ENCODE measurements at places on chromosomes 2 and 18.

DNA sequence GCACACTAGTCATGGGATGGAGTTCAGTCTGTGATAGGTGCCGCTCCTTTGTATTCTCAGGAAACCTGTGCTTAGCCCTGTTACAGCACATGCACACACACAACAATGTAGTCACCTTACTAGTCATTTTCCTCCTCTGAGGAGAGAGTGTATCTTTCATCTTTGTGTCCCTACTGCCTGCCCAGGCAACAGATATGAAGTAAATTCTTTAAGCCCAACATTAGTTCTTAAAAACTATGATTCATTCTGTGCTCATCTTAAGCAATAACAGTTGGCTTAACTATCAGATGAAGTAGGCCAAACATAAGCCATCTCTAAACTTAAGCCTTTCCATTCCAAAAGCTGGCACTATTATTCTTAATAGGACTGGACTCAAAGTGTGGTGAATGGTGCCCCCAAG, 186.5 kb downstream of the LNPK start:
- DNase-seq, result no peak

DNA sequence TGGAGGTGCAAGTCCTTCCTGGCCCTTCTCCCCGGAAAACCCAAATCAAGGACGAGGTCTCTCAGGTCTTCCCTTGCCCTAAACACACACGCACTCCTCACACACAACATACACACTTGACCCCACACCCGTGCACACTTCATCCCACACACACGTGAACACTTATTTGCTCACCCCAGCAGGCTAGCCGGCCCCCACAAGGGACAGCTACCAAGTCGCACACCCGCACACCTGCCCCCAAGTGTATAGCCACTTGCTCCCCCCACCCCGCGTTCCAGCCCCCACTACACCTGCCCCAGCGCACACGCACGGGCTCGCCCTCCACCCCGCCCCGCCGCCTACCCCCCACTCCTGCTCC, 359 bp downstream of the TGFBRAP1 start:
- no peak for DNase-seq

DNA sequence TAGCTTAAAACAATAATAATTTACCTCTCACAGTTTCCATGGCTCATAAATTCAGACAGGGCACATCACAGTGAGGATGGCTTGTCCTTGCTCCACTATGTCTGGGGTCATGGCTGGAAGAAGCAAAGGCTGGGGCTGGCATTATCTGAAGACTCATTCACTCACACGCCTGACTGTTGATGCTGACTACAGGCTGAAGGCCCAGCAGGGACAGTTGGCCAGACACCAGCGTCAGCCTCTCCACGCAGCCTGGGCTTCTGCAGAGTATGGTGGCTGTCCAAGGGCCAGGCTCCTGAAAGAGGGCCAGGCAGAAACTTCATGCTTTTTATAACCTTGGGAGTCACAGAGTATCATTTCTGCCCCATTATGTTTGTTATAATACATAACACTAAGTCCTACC, 33.4 kb downstream of the YPEL5 start:
- DNase-seq, result no peak

DNA sequence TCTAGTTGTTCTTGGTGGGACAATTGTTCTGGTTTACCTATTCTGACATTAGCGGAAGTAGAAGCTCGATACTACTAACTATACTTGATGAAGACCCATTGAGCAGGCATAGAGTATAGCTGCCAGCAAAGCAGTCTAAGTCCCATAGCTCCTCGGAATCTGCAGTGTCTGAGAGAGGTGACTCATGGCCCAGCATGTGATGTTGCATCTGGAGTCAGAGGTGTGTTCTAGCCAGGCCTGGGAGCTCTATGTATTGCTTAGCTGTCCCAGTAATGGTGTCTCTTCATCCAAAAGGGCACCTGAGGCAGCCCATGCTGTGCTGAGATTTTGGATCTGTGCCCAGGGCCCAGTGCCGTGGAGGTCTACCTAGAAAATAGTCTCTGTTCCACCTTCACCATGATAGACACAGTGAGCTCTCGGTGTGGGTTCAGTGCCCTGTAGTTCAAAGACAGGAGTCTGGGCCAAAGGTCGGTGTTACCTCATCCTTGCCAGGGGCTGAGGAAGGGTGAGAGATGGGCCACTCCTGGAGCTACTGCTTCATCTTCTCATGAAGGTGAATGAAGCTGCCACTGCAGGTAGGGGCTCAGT, 47.3 kb downstream of the MEX3C start:
- DNase-seq, result no peak

DNA sequence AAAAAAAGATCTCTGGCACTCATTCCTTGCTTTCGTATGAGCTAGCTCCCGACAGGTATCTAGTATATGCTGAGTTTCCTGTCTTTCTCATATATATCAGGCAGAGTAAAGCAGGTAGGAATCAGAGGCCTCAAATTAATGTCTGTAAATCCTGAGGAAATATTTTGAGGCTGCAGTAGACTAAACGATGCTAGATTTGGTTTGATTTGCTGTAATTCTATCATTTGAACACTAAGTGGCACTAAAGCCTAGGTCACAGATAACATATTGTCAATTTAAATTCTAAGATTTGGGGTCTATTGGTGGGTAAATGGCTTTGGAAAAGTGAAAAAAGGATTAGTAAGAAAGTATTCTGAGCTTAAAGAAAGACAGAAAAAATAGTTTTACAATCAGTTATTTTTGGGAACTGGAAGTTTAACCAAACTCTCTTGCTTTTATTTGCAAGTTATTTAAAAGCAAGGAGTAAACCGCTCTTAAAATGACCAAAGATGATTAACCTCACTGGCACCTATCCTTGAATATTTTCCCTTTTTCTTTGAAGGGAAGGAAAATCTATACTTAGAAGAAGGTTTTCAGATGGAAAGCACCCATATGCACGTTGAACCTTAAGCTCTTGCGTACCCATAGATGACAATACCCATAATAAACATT, 37.6 kb upstream of the SLC4A10 start:
- no peak for DNase-seq

DNA sequence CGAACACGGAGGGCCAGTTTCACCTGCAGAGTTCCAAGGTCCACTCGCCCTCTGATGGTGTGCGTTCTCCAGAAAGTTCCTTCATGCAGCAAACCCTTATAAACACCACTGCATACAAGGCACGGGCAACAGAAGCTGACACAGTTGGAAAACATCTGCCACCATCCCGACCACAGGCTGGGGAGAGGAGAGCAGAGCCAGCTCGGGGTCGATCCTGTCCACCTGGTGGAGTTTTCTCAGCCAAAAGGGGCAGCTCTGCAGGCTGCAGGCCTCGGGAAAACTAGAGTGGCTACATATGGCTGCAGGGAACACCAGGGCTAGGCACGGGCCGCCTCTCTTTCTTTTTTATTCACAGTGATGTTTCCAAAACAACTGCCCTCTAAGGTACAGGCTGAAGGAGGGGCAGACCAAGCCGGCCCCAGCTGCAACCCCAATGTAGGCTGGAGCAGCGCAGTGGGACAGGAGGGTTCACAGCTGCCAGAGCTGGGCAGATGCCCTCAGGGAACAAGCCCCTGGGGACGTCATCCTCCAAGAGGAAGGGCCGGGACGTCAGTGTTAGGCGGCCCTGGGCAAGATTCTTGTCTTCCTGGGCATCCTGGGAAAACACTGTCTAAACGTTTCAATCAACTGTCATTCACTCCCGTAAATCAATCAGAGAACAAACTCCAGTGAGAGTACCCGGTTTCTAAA, 274.7 kb downstream of the TWIST2 start:
- no peak for DNase-seq

DNA sequence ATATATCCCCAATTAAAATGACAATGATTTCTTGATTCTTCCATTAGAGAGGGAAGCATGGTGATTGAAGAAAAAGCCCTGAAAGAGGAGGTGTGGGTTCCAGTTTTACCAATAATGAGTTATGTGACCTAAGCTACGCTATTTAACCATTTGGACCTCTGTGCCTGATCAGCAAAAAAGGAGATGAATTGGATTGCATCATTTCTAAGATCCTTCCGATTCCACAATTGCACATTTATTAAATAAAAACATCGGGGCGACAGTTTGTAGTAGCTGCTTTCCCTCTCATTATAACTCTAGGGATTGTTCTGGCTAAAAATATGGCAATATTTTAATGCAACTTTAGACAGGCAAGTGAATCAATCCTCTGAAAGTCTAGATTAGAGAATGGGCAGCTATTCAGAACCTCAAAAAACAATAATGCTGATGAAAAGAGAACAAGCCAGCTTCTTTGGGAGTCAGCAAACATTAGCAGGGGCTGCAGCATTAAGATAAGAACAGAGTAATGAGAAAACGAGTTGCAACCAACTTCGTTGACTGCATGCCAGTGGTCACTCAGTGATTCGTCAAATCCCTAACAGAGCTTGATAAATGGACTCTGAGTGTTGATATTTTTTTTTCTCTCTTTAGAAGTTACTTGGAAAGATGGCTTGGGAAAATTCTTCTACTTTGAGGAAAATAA, 301.2 kb downstream of the AGPS start:
- DNase-seq, result no peak

- DNase-seq, result no peak
Observed at GRCh38 chr2:197628043-197628500, 47.3 kb downstream of the RFTN2 start.

- no peak for DNase-seq
Observed at GRCh38 chr2:42725657-42726056, 38.3 kb downstream of the OXER1 start.

DNA sequence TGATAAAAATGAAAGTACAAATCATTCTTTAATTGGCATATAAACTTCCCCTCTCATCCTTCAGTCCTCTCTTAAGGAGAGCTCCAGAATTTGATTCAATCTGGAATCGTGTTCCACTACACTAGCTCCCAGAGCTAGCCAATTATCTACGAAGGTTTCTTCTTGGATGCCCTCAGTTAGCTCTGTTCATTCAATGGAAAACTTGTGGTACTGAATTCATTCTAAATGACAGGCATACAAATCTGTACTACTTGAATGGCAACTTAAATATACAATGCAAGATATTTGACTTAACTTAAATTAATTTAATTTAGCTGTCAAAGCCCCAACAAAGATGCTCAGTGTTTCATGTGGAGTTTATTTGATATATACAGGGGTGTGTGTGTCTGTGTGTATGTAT, 1474.2 kb upstream of the CELF4 start:
- no peak for DNase-seq

Data from activated naive CD4-positive, alpha-beta T cell (primary cell).